CD8-positive, alpha-beta memory T cell (primary cell): ENCODE measurements at places on chromosomes 6 and 20.
A peak's percentile ranks its signal among the peaks of the same experiment; 100 is the strongest.

DNA sequence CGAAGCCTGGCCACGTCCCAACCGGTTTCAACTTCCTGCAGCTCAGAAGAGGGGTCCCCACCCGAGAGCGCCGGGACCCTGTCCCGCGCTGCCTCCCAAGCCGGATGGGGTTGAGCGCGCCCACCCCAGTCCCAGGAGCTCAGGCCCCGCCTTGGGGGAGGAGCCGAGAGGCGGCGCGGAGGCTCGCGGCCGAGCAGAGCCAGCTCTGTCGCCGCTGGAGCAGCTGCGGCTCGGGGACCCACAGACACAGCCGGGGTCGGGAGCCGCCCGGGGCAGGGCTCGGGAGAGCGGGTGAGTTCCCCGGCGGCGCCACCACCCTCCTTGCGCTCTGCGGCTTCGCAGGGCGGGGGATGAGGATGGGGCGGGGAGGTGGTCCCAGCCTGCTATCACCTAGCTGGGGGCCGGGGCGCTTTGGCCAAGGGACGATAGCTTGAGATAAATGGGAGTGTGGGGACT, at the start of gene PPP1R16B:
PPP1R16B (plus strand) TSS at position 196 of the 456 bp plus-strand sequence. CDS start 30,229 bp downstream, outside the sequence.
- DNase-seq = peak; percentile 85

DNA sequence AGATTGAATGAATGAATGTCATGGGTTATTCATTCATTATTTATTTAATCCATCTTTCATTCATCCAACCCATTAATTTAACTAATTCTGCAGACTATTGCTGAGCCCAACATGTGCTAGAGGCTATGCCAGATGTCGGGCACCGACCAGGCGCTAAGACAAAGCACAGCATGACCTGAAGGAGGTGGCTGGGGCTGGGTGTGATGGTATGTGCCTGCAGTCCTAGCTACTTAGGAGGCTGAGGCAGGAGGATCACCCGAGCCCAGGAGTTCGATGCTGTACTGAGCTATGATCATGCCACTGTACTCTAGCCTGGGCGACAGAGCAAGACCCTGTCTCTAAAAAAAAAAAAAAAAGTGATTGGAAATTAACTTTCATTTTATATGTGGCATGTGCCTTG, 5.7 kb upstream of the SLC22A7 start:
- no peak for DNase-seq

- no peak for DNase-seq
These were observed 53.3 kb downstream of the TRAM2 start for GRCh38 chr6:52523378-52524142.

DNA sequence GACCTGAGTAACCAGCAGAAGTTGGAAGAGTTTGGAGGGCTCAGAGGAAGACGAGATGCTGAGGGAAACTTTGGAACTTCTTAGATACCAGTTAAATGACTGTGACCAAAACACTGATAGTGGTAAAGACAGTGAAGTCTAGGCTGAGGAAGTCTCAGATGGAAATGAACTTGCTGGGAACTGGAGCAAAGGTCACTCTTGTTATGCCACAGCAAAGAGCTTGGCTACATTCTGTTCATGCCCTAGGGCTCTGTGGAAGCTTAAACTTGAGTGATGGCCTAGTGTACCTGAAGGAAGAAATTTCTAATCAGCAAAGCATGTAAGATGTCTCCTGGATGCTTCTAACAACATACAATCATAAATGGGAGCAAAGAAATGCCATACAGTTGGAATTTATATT, 24.7 kb downstream of the WDR27 start:
- DNase-seq = no peak

DNA sequence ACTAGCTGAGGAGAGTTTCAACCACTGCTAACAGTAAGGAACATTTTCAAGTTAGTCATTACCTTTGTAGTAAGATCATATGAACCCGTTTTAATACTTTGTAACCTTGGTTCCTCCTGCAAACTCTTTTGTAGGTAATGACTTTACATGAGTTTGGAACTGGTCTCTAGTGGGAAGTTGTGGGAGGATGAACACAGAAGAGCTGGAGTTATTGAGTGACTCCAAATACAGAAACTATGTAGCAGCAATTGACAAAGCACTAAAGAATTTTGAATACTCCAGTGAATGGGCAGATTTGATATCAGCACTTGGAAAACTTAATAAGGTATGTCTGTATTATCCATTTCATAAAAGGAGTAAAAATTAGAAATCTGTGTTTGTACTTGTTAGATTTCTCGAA, 29.3 kb downstream of the DOP1A start:
- no peak for DNase-seq

GRCh38 chr6:24666641-24667377, at the start of the genes ACOT13 and TDP2:
Gene ACOT13 (plus strand): TSS chr6:24667077. CDS start chr6:24667264, 187 bp downstream.
Gene TDP2 (minus strand): TSS chr6:24666899. CDS start chr6:24666862, 37 bp downstream.
- DNase-seq = peak; percentile 97

DNA sequence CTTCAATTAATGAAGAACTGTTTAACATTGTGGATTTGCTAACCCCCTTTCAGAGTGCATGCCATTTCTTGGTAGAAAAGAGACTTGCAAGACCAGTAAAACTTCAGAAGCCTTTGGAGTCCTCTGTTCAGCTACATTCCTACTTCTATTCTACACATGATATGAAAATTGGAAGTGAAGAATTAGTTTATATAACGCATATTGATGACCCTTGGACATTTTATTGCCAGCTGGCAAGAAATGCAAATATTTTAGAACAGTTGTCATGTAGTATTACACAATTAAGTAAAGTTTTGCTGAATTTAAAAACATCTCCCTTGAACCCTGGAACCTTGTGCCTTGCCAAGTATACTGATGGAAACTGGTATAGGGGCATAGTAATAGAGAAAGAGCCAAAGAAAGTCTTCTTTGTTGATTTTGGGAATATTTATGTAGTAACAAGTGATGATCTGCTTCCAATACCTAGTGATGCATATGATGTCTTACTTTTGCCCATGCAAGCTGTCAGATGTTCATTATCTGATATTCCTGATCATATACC, 3.3 kb downstream of the TDRD6 start:
- no peak for DNase-seq

- DNase-seq = no peak
These were observed 113.2 kb downstream of the CEBPB start for GRCh38 chr20:50303573-50304500.

DNA sequence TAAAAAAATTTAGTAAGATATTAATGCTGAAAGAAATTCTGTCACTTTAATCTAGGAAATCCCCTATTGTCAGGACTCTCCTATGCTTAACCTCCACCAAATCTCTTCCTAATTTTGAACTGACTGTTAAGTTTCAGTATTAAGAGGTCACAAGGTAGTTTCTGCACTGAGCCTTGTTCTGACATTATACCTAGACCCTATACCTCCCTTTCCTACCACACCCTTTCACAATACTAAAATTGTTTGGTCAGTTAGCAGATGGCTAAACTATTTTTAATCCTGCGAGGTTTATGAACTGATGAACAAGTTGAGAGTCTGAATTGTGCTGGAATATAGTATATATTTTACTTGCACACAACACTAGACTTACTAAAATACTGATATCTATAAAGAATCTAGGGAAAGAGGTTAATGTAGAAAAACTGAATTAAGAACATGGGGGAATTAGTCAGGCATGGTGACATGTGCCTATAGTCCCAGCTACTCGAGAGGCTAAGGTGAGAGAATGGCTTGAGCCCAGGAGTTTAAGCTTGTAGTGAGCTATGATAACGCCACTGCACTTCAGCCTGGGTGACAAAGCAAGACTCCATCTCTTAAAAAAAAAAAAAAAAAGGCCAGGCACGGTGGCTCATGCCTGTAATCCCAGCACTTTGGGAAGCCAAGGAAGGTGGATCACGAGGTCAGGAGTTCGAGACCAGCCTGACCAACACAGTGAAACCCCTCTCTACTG, 51.5 kb downstream of the HBS1L start:
- DNase-seq = no peak

DNA sequence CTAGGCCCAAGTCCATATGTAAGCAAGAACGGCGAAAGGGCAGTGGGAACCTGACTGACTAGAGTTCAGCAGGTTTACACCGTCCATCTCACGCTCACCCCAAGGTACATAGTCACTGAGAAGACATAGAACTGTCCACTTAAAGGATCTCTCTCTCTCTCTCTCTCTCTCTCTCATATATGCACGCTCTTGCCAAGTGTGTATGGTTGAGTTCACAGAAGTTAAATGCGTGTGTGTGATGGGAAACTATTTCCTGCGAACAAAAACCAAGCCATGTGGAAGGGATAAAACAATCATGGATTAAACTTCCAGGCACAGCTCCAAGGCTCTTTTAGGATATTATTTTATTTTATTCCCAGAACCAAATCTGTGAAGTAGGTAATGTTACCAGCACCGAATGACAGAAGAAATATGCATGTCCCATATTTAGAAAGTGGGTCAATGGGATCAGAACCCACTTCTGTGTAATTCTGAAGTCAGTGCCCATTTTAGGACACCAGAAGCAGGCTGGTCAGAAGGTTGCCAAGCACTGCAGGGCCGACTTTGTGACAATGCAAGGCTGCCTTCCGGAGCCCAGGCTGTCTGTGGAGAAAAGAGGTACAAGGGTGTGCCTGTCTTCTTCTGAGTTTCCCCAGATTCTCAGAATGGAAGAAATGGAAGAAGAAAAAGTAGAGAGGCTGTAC, 49.2 kb upstream of the MAP7 start:
- no peak for DNase-seq

DNA sequence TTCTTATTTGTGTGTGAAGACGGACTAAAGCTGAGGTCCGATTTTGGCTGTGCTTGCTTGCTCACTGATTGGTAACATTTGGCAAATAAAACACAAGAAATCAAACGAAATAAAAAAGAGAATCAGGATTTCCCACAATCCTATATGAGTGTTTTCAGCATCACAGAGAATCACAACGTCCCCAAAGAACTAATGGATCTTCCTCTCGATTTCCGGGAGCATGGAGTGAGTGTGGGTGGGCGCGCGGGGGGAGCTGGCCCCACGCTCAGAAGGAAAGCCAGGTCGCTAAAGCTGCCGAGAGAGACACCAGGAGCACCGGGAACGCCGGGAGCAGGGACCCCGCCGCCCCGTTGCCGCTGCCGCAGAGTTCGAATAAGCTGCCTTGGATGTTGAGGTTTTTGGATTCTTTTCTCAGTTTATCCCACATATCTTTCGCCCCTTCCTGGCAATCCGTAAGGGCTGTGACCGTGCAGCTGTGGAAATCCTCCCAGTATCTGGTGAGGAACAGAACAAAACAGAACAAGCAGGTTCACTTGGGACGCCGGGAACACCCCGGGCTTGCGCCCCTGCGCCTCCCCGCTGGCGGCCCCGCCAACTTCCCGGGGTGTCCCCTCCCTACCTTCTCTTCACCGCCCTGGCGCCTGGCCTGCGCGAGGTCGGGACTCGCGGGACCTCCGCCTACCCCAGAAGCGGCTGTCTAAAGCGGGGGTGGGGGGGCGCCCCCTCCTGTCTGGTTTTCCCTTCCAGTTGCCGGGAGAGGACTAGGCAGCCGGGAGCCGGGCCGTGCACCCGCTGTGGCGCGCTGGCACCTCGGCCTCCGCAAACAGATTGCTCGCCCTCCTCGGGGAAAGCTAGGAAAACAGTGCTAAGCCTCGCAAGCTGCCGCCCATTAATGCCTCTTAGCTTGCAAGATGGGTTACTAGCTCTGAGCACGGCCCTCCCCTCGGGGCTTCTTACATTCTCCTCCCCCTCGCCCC, 7.7 kb downstream of the NRN1 start:
- no peak for DNase-seq

GRCh38 chr6:89859744-89860143, 30.1 kb downstream of the CASP8AP2 start:
- no peak for DNase-seq

GRCh38 chr6:54285595-54285994, 22.6 kb upstream of the TINAG start:
- no peak for DNase-seq

DNA sequence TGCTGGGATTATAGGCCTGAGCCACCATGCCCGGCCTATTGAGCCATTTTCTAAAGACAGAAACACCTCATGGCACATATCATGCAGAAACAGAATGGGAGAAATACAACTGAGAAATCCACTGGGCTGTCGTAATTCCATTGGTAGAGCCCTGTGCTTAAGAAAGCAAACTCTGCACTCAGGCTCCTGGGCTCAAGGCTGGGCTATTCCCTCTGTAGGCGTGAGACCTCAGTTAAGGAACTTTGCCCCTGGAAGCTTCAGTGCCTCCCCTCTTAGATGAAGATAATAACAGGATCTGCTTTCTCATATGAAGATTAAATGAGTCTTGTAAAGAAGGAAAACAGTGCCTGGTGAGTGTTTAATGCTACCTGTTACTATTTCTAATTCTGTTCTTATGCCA, 120.3 kb downstream of the PXDC1 start:
- no peak for DNase-seq

DNA sequence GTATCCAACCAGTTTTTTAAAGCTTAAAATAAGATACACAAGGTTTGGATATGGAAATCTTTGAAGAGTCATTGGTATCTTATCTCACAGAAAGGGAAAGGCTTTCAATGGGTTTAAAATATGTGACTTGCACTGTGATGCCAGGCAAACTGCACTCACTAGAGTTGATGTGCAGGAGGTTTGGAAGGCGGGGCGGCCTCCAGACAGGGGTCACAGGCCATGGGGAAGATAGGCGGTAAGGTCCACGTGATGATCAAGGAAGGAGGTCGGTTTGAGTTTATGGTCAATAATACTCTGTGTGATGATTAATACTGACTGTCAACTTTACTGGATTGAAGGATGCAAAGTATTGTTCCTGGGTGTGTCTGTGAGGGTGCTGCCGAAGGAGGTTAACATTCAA, 9.5 kb upstream of the RAMACL start:
- DNase-seq = no peak

DNA sequence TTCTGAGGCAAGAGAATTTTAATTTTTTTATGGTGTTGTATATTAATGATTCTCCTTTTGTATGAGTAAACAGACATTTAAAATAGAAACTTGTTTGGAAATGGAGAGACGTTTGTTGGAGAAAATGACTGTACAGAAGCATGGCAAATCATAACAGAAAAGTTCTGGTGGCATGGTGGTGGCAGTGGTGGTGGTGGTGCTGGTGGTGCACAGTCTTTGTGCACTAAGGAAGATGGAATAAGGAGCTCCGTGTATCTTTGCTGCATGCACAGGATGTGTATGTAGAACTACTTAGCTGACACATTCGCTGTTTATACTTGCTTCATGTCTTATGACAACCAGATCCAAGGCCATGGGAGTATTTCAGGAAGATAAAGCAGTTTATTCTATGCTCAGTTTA, 294.9 kb downstream of the UTRN start:
- DNase-seq = no peak

- no peak for DNase-seq
These were observed 8.2 kb downstream of the MAS1L start for GRCh38 chr6:29479560-29479959.

- no peak for DNase-seq
These were observed 54.3 kb downstream of the CD40 start for GRCh38 chr20:46172455-46172854.

GRCh38 chr20:46205349-46205748, 87.2 kb downstream of the CD40 start:
- DNase-seq = no peak

DNA sequence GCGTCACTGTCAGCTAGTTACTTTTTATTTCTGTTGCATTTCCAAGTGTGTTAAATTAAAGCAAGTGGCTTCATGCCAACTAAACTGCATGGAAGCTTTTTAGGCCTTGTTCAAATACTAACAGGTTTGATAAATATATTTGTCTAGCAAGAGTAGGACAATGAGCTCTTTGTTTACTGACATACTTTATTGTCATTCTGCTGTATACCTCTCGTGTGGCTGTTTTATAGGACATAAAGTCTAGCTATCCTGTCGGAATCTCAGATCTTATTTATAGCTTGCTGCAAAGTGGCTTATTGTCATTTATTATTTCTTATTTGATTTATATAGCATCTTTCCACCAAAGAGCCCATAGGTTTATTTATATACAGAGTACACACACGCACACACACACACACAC, 711.1 kb downstream of the KIF16B start:
- no peak for DNase-seq

GRCh38 chr20:16556301-16556700, 16.9 kb downstream of the KIF16B start:
- DNase-seq = no peak

- no peak for DNase-seq
These were observed 13.5 kb downstream of the MBOAT1 start for GRCh38 chr6:20198775-20199174.
